CD4-positive, alpha-beta T cell treated with Interleukin-12 subunit alpha and Interleukin-12 subunit beta, for 1 hour (primary cell): ENCODE measurements at places on chromosomes 16 and 17.
A peak's percentile ranks its signal among the peaks of the same experiment; 100 is the strongest.

DNA sequence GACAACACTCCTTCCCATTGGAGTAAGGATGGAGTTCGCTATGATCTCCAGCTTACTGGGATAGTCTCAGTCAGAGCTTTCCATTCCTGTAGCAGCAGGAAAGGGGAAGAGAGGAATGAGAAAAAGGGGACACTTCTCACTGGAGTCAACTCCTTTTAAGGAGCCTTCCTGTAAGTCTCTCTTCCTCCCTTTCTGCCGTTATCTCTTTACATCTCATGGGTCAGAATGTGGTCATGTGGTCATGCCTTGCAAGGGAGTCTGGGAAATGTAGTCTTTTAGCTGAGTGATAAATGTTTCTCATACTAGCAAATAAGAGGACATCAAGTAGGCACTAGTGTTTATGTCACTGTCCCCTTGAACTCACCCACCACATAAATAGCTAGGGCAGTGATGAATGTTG is 227.3 kb downstream of the HAPSTR1 start:
- no peak for DNase-seq

GRCh38 chr17:71467719-71468118 is 653.1 kb upstream of the SOX9 start:
- DNase-seq: no peak

DNA sequence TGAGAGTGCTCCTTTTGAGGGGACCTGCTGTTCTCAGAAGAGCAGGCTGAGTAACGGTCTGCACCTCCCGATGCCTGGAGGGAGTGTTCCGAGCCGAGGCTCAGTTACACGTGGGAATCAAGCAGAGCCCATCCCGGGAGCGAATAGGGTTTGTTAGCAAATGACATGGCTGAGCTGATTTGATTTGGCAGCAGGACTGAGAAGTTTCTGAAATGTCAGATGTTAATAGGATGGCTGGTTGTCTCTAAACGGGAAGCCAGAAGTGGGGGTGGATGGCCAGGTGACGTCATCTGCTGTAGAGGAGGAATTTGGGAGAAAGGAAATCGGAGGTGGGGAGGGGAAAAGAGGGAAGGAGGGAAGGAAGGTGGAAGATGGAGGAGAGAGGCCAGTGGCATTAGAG is 128.0 kb downstream of the RAP1GAP2 start:
- DNase-seq: no peak

GRCh38 chr17:82202981-82203380 is 9.7 kb downstream of the CCDC57 start:
- DNase-seq: no peak

DNA sequence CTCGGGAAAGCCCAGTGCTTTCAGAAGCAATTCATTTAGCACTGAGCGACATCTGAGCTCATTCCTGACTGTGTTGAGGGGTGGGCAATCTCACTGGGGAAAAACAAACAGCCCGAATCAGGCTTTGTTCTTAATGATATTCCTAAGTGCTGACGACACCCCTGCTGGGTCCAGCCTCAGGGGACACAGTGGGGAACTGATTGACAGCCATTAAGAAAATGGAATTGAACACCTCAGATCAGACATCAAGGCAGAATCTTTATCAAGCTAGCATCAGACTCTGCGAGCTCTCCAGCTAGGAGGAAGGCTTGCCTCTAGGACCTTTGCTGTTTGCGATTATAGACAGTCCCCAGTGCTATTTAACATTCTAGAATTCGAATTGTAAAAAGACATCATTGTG is 22.5 kb upstream of the LYRM9 start:
- DNase-seq: no peak

DNA sequence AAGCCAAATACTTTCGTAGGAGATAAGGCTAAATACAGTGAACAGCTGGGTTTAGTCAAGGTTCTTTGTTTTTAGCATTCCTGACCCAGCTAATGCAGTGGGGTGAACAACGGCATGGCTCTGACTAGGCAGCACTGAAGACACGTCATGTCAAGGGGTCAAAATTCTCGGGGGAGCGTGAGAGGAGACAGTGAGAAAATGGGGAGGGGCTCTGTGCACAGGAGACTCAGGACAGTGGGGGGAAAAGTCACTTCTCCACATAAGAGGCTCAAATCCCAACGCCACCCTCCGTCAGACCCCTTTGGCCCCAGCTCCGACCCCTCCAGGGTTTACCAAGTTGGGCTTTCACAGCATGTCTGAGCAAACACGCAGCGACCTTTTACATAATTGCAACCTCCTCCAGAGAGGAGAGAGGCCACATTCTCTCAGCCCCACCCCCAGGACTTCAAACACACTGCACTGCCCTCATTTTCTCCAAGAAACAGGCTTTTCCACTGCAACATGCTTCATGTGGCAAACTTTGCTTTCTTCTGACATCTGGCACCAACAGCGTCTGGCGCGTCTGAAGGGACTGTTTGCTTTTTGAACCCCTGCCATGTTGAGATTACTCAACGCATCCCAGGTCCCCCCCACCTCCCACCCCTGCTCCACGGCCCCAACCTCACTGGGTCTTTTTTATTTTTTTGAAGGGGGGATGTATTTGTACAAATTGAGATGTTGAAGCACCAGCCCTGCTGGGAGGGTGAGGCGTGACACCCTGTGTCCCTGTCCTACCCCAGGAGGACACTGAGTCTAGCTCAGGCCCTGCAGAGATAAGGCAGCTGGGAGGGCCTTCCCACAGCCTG is 30.0 kb downstream of the AXIN2 start:
- DNase-seq: no peak

- no peak for DNase-seq
Measured at GRCh38 chr16:47888142-47888541, 267.7 kb downstream of the ABCC12 start.

- DNase-seq: no peak
Measured at GRCh38 chr17:51079049-51079448, 41.6 kb downstream of the SPAG9 start.

- DNase-seq: no peak
Measured at GRCh38 chr17:40949418-40949817, 12.0 kb upstream of the KRT23 start.

- no peak for DNase-seq
Measured at GRCh38 chr17:50095626-50096037, 481 bp downstream of the PDK2 start.

- DNase-seq: no peak
Measured at GRCh38 chr17:61562287-61562686, 28.7 kb downstream of the NACA2 start.

GRCh38 chr16:4316108-4316863 is 419 bp downstream of the GLIS2 start:
- no peak for DNase-seq

DNA sequence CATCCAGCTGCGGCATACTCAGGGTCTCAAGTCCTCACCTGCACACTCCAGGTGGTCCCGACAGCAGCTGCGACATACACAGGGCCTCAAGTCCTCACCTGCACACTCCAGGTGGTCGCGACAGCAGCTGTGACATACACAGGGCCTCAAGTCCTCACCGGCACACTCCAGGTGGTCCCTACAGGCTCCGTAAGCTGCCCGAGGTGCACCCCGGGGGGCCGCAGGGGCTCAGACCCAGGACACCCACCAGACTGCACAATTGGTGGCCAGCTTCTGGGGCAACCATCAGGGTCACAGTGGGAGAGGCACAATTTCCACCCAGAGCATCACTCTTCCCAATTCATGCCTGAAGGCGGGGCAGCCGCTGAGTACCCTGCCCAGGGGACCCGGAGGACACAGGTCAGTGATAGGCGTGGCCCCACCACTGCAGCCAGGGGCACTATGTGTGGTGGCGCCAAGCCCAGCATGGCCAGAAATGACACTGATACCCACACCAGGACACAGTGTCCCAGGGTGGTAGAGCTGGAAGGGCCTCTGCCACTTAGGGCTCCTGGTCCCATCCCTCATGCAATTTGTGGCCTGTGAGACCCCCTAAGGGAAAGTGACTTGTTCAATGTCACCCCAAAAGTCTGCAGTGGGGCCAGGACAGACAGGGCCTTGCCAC is 57.5 kb upstream of the ZNF469 start:
- no peak for DNase-seq

DNA sequence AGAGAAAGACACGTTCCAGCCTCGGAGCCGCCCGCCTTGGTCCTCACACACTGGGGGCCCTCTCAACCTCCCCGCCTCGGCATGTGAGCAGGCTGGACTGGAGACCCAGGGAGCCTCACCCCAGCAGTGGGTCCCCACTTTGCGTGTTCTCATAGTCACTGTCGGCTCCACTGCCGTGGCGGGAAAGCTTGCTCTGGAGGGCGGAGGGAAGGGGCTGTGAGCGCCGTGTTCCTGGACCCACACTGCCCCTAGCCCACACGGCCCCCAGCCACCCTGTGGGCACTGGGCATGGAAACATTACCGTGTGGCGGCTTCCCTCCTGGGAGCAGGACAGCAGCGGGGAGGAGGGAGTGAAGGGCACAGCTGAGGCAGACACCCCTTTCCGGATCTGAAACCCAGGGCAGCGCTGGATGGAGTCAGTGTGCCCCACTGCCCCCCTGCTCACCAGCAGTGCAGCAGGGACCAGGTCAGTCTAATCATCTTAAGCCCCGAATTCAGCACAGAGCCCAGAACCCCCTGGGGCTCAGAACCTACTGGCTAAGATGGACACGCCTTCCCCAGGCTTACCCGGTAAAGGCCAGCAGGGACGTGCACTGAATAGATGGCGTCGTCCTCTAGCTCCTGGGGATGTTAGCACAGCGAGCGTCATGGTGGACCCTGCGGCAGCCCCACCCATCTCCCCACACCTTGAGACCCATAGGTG is 7.2 kb downstream of the TP53I13 start:
- no peak for DNase-seq

DNA sequence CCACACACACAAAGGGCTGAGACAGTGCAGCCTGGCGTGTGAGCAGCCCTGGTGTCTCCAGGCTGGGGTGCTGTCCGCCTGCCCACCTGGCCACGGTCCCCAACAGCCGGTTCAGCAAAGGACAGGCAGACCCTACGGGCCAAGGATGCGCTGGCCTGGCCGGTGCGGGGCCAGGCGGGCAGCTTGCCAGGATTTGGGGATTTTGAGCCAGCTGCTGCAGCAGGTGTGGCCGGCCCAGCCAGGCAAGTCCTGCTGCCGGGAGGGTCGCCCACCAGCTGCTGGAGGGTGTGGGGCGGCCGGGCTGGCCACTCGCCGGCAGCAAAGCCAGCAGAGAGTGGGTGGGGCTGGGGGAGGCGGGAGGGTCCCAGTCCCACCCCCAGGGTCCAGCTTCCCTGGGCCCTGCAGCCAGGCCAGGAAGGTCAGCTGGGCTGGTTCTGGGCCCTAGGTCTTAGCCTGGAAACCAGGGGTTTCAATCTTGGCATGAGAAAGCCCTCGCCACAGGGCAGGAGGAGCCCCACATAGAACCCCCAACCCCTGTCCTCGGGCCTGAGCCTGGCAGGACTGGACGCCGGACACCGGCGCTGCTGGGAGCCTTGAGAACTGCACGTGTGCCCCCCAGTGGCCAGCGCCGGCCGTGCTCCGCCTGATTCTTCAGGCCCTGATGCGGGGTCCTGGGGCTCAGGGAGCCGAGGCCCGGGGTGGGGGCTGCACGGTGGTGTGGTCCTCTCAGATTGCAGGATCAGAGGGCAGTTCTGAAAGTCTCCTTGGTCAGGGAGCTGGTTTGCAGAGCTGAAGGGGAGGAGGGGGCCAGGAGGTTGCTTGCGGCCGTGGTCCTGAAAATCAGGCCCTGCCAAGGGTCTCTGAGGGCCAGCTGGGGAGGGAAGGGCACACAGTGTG is 17.6 kb upstream of the SSTR5 start:
- DNase-seq: peak; percentile 18

DNA sequence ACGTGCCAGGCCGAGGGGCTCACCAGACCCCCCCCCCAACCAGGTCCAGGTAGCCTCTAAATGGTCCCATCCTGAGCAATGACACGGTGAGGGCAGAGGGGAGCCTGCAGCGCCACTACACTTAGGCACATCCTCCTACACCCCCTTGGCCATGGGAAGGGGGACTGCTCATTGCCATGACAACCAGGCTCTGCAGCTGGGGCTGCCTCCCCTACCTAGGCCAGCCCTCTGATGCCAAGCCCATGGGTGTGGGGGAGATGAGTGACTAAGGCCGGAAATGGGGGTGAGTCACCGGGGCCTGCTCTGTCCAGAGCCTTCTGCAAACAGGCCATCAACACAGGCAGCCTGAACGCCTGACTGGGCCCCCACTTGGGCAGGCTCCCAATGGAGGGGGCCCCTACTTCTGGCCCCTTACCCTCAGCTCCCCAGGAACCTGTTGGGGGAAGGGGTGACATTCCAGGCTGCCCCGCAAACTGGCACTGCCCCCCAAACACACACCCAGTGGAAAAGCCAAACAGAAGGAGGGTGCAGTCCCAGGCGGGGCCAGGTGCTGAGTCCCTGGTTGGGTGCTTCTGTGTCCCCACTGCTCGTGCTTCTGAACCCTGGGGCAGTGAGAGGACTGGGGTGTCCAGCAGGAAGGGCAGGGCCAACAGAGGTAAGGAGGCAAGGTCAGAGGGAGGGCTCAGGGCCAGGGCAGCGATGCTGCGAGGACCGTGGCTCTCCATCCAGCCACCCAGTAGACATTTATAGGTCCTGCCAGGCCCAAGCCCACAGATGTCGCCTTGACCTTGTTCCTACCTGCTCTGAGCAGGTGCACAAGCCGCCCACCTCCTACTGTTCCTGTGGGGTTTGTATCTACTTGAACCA is 8.2 kb downstream of the PLCD3 start:
- peak; percentile 26 for DNase-seq

DNA sequence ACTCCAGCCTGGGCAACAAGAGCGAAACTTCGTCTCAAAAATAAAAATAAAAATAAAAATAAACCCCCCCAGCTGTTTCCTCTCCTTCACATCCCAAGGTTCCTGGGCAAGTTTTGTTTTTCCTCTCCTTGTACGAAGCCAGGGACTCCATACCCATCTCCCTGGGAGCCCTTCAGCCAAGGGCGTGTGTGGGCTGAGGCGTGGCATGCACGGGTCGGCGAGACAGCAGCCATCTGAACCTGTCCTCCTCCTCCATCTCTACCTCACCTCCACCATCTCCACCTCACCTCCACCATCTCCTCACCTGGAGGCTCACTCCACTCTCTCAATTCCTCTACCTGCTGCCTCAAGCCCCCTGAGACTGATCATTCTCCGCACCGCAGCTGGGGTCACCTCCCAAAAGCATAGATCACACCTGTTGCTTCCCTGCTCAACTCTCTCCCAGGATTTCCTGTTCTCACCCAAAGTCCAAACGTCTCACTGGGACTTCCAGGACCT is 16.9 kb downstream of the AANAT start:
- no peak for DNase-seq

DNA sequence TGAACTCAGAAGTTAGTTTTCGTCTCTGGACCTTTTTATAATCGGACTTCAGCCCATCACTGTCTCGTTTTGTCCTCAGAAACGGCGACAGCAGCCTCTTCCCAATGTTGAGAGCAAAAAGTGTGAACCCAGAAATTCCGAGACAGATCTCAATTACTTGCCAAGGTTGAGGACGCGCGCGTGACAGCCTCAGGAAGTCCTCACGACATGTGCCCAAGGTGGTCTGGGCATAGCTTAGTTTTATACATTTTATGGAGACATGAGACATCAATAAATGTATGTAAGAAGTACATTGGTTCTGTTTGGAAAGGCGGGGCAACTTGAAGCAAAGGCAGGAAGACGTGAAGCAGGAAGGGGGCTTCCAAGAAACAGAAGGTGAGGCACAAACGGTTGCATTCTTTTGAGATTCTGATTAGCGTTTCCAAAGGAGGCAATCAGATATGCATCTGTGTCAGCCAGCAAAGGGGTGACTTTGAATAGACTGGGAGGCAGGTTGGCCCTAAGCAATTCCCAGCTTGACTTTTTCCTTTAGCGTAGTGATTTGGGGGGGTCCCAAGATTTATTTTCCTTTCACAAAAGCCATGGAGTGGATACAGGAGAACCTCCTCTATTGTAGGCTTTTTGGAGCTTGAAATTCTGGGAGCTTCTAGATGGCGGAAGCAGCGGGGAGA is 583 bp upstream of the ZNF747 start:
- no peak for DNase-seq

GRCh38 chr17:82384051-82384729 is 12.6 kb downstream of the UTS2R start:
- DNase-seq: no peak

- DNase-seq: no peak
Measured at GRCh38 chr17:81405411-81405872, 10.2 kb downstream of the BAHCC1 start.
